ENCODE measurements at places on chromosomes 5 and 9.

DNA sequence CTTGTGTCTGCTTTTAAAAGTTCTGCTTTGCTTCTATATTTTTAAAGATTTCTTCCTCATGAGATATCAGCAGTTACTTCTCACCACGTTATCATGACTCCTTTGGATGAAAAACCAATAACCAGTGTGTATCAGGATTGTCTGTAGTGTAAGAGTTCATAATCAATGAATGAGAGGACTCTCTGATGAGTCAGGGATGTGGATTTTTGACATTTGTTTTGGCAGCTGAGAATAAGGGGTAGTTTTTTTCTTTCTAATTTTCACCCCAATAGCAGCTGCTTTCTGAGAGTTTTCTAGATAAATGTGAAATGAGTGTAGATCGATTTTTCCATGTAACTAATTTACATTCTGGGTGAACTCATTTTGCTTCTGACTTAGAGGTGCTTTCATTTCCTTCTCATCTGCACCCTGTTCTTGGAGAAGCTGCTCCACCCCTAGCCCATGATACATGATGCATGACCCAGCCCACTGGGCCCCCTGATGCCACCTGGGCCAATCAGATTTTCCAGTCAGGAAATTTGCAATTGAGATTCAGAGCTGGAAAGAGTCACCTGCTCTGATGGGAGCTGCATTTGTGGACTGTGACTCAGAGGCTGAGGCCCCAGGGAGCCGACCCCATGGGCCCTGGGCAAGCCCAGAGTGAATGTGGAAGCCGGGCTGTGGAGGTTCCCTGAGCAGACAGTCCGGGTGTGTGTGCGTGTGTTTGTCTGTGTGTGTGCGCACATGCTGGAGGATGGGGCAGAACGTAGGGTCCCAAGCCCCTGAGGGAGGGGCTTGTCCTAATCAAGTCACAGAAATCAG is 159.3 kb downstream of the RGS3 start:
- DNase-seq: no peak

- DNase-seq: no peak
Measured at GRCh38 chr9:19231126-19231903, 822 bp downstream of the DENND4C start.

DNA sequence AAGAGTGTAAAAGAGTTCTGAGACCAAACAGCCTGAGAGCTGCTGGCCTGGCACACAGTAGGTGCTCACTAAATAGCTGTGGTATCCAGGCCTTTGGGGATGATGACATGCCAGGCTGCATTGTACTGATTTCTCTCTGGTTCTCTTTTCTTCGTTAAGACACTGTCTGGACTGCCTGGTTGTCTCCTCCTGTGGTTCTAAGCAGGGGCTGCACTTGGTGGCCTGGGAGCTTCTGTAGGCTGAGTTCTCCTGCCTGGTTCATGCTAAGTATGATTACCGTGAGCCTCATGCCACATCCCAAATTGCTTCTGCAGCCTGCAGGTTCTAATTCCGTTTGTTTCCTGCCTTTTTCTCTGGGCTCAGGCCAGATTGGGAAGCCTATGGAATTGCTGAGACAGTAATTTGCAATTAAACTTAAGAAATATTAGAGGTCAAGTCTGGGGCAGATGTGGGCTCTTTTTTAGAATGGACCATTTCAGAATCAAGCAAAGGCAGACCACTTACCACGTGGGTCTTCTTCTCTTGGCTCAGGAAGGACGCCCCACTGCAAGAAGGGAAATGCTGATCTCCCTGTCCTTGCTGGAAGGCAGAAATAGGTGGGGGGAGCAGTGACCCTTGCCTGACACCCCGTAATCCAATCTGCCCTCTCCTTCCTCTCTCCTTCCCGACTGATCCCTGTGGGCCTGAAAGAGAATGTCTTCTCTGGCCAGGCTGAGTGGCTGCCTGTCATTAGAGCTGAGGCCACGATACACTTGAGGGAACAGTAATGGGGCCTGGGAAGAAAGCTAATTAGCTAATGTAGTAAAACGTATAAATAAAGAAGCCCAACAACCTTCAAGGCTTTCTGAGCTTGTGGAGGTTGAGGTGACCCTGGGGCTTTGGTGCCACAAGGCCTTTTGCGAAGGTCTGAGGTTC is 21.9 kb upstream of the BOD1 start:
- DNase-seq: no peak

DNA sequence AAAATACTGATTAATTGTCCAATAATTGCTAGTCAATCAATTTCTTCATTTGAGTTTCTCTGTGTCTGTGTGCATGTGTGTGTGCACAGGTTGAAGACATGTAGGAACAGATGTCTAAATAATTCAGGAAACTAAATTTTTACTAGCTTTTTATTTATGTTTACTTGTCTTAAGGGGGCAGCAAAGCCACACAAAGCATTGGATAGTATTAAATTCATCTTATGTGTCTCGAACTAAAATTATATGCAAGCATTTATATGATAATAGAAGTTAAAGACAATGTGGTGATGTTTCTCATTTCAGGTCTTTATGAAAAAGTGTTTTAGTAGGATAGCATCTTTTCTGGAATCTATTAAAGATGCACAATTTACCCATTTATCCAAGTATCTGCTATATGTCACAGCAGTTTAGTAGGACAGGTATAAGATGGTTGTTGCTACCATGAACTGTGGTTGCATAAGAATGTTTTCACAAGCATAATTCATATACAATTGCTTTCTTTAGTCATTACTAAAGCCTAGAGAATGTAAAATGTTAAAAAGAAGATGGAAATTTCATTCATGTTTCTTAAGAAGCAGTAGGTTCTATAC is 784.6 kb upstream of the NUDT12 start:
- no peak for DNase-seq

- DNase-seq: no peak
Measured at GRCh38 chr5:122435234-122435633, 123.2 kb downstream of the SNCAIP start.

DNA sequence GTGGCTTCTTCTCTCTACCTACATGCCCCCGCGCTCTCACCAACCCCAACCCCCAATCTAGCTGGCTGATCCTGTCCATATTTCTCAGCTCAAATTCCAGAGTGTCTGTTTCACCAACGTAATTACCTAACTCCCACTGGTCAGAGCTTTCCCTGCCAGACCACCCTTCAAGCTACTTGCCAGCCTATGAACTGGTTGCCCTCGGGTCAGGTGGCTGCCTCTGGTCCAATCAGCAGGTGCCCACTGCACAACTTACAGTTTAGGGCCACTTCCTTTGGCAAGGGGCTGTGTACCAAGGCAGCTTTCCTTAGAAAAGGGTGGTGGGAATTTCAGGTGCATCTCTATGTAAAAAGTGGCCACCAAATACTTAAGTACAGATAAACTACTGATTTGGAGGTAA is 92.2 kb upstream of the SLC30A5 start:
- no peak for DNase-seq

DNA sequence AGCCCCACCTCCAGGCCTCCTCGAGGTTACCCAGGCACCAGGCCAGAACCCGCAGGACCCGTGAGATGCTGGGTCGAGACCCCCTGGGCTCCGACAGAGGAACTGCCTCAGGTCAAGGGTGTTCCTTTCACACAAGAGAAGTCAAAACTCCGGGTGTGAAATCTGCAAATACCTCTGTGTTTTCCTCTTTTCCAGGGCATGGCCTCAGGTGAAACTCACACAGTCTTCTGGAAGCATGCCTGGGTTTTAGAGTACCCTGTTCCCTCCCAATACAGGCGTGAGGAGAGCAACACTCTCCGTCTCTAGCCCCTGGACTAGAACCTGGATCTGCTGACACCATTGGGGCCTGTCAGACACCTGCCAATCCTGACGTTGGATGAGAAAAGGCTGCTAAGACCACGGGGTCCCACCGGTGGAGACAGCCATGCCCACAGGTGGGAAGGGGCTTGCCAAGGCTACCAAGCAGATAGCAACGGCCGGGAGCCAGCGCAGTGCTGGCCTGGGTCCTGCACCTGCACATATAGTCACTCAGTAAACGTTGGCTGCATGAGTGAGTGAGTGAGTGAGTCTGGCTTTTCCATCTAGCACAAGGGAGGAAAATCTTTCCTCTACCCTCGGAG is 182.0 kb upstream of the PPP1R26 start:
- DNase-seq: no peak

DNA sequence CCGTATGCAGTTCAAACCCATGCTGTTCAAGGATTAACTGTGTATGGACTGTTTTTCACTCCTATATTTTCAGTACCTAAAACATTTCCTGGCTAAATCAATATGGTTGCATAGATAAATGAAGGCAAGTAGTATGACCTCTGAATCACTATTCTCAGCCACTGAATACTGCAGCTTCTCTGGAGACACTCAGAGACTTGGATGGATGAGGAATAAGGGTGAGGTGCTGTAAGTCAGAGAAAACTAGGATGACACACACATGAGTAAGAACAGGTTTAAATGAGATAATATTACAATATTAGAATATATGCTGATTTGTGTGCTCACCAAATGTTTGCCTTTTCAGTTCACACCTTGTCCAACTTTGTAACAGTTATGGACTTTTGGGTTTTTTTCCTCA is 26.0 kb upstream of the ANXA1 start:
- DNase-seq: no peak

DNA sequence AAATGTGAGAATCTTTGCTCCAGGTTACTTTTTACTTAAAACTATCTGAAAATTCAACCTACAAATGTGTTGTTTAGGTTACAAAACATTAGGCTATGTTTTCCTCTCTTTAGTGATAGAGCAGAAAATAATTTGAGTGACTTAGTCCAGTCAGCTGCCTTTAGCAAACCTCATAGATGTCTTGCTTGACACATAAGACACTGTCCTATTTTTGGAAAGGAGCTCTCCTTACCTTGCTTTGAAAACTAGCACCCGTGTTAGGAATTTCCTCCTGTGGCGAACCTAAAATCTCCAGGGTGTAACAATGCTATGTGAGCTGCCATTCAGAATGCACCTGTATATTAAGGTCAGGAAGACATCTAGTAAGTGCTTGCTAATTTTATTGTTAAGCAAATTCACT is 221.2 kb upstream of the CD180 start:
- DNase-seq: no peak

DNA sequence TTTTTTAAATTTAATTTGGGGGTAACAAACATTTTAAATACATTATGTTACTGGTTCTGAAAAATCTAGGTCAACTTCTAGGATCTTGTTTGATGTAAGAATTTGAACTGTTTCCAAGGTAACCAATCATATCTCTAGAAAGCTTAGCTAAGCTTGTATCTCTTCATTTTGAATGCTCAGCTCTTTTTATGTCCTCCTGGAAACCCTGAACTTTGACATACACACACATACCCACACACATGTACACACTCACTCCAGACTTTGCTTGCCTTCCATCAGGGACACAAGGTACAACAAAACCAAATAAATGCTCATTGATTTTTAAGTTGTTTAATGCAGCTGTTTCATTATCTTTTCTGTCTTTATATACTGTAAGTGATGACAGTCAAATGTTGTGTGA is 178.5 kb downstream of the RAB3C start:
- no peak for DNase-seq

DNA sequence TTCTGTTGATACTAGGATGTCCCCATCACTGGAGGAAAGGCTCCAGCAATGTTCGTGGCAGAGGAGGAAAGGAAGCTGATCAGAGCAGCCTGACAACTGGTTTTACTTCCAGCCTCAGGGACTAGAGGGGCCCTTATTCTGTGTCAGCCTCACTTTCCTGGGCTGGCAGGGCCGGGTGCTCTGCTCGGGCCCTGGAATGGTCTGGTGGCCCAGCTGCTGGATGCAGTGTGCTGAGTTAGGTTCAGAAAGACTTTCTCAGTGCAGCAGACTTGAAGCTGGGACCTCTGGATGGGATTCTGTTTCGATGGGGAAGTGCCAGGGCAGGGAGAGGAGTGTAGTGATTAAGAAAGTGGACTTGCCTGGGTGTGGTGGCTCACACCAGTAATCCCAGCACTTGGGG is 81.0 kb downstream of the MACROH2A1 start:
- DNase-seq: no peak

DNA sequence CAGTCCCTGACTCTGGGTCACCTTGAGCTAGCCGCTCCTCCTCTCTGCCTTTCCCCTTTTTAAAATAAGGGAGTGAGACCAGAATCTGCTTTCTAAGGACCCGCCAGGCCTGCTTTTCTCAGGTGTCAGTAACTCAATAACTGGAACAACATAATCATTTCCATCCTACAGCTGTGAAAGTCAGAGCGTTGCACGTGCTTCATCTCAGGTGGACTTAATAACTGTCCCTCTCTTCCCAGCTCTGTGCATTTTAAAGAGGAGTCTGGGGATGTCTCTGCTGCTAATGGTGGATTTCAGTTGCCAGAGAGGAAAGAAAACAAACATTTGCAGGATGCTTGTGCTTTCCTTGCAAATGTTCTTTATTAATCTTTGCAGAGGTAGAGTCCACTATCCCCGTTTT is 93.7 kb downstream of the PCDH1 start:
- no peak for DNase-seq

GRCh38 chr5:127683008-127683407 is 20.2 kb upstream of the CCDC192 start:
- DNase-seq: no peak

DNA sequence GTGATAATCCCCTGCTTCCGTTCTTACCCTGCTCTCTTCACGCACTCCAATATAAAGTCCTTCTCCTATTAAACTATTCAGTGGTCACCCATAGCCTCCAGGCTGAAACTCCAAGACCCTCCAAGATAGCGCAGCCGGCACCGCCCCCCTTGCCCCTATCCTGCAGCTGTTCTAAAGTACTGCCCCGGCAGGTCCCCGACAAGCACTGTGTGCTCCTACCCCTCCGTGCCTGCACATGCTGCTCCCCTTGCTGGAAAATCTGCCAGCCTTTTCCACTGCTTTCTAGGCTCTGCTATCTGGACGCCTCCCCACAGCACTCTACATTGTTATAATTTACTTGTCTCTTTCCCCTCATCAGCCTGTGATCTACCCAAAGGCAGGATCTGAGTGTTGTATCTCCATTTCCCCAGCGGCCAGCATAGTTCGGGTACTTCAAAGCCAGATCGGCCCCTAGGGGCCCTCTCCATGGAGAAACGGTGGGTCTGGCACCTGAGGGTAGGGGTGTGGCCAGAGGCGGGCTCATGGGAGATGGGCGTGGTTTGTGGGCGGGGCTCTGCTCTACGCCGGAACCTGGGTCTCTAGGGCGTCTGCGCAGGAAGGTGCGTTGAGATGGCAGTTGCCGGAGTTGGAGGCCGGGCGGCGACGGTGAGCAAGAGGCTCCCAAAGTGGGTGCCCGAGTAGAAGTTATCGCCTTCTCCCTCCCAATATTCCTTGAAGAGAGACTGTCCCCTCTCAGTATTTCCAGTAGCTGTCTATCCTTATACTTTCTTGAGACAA is 83.5 kb upstream of the RUSC2 start:
- no peak for DNase-seq

DNA sequence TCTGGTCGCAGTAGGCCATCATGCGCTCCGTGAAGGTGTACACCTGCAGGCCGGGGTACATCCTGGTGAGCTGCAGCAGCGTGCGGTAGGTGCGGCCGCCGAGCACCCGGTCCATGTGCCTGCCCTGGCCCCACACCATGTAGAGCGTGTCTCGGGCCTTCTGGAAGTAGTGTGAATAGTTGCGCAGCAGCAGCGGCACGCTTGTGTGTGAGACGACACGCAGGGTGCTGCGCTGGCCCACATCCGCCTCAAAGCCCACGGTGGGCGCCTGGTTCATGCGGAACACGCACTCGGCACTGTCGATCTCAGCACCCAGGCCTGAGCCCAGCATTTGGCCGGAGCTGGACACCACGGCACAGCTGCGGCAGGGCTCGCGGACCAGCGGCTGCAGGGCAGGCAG is 4.5 kb downstream of the ST6GALNAC4 start:
- DNase-seq: no peak

- DNase-seq: no peak
Measured at GRCh38 chr5:10747678-10748622, 13.1 kb downstream of the DAP start.
